ENCODE measurements at places on chromosomes 4 and X.

DNA sequence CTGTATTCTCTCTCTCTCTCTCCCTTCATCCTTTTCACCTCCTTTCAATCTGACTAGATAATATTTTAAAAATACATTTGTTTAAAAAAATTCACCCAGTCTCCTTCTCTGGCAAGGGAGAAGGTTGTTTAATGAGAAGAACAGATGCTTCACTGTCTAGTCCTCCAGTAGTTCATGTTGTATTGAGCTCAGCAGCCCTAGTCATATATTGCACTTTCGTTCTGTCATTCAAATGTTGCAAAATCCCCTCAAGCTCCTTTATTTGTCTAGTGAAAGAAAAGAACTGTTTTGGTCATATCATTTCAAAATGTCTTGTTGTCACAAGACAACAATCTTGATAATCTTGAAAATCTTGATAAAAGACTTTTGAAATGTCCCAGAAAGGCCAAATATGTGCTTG lies 248.0 kb downstream of the GALNTL6 start:
- DNase-seq, result no peak

DNA sequence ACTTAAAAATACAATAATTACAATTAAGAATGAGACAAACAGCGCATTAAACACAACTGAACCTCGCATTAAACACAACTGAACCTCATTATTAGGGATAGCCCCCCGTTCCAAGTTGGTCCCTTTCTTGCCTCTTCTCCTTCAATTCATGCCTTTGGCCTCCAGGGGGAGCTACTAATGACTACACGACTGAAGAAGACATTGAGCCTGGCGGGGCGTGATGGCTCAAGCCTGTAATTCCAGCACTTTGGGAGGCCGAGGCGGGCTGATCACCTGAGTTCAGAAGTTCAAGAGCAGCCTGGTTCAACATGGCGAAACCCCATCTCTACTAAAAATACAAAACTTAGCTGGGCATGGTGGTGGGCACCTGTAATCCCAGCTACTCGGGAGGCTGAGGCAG lies 56.4 kb upstream of the NWD2 start:
- no peak for DNase-seq

DNA sequence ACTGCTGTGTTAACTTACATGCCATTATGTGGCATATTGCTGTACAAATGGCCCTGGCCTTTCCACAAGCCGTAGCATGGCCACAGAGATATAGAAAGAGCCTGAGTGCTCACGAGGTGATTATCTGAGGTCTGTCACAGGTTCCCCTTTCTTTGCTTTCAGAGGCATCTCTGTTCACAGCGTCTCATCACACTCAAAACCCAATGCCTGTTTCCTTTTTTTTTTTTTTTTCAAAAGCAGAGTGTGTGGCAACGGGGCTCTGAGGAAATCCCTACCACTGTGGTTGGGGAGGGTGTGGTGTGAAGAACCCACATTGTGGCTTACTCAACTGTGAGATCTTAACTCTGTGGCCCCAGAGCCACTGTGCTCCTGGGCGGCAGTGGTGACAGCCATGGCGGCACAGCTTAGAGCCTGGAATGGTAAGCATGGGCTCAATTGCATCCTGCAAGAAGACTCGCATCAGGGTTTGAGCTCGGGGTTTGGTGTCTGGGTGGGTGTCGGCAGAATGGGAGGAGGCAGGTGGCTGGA lies 30.8 kb downstream of the RTL5 start:
- DNase-seq, result peak; percentile 61

- no peak for DNase-seq
Measured at GRCh38 chr4:166282081-166282770, 409.2 kb downstream of the TLL1 start.

DNA sequence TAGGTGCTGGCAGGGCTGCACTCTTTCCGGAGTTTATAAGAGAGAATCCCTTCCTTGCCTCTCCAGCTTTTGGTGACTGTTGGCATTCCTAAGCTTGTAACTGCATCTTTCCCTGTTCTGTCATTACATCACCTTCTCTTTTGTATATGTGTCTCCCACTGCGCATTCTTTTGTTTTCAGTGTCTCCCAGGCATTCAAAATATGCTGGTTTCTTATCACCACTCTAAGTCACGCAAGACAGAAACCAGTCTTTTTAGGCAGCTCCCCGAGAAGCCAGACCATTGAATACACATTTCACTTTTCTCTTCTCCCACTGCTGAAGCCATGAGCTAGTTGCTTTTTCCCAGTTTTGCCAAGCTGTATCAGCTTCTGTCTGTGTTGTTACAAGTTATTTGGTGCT lies 71.0 kb downstream of the LAS1L start:
- no peak for DNase-seq

GRCh38 chr4:26772096-26772873 lies 88.4 kb upstream of the STIM2 start:
- no peak for DNase-seq

DNA sequence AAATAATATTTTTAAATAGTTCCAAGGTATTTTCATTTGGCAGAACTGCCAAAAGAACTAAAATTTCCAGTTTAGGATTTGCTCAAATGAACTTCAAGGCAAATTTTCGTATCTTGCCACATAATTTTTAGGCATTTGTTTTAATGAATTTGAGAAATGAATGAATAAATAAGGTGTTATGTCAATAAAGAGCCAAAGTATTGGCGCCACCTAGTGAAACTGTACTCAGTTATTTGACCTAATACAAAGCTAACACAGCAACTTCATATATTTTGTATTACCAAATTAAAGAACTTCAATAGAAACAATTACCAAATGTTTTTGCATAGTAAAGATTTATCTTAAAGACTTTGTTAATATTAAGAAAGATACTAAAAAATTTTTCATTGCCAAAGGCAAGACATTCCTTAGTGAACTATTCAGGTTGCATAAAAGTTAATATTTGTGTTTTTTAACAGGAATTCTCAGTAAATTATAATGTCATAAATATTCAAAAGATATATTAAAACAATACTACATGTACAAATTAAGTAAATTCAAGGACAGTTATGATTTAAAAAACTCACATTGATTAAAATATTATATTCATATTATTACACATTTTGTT lies 50.3 kb downstream of the STPG2 start:
- DNase-seq, result no peak

GRCh38 chr4:123449362-123449761 lies 52.8 kb downstream of the SPRY1 start:
- no peak for DNase-seq

GRCh38 chr4:52098618-52099017 lies 47.5 kb downstream of the SPATA18 start:
- DNase-seq, result no peak

GRCh38 chr4:121148000-121148399 lies 16.1 kb downstream of the TNIP3 start:
- DNase-seq, result no peak
